ENCODE measurements at places on chromosomes 13 and 19.

- no peak for DNase-seq
Observed at GRCh38 chr19:29928831-29929230, 13.2 kb upstream of the URI1 start.

DNA sequence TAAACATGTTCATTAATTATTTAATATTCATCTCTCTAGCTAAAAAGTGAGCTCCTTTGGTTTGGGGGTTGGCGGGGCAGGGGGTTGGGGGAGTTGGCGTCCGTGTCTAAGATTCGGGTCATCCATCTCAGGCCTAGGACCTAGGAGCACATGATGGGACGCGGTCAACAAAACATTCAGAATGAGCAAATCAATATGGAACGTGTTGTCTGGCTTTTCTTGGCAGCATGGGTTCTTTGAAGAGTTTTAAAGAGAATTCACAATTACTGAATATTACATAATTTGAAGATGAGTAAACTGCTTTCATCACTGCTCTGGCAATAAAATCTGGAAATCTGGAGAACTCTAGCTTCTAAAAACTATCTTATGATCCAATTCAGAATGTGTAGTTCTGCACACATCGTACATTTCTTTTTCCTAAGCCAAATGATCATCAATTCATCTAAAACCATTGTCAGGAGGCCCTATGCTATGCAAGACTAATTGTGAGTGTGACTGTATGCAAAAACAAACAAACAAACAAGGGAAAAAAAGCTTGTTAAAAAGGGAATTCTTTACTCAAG, 5.4 kb upstream of the ARGLU1 start:
- no peak for DNase-seq

DNA sequence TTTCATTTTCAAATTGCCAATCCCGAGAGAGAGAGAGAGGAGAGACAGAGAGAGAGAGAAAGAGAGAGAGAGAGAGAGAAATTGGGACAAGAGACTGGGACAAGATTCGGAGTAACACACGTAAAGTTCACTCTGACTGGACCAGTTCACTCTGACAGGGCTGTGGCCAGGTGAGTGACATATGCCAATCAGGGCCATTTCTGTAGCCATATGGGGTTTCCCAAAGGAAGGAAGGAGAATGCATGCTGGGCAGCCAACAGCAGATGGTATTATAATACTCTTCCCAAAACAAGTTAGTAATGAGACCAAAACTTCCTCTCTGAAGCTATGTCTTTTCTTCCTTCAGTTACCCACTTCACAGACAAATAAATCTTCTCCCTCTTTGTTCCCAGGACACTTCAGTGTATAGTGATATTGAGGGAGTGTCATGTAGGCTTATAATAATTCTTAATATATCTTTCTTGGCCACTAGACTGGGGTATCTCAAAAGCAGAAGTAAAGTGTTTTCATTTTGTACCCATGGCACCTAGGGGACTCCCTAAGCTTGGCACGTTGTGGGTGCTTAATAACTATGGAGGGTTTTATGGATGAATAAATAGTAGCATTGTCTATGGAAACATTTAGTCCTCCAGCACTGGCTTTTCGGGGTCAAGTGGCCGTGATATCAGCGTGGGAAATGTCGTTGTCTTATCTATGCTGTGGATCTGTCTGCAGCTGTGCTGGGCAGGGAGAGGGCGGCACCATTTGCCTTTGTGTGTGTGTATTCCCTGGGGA, 51.6 kb downstream of the SERP2 start:
- no peak for DNase-seq

- DNase-seq = no peak
Observed at GRCh38 chr19:34314437-34315313, 50.3 kb upstream of the GPI start.

GRCh38 chr13:76213423-76213904, 577.3 kb downstream of the LMO7 start:
- no peak for DNase-seq

GRCh38 chr13:26727122-26727521, 33.5 kb downstream of the GPR12 start:
- DNase-seq = no peak

- DNase-seq = no peak
Observed at GRCh38 chr13:98556968-98557631, 19.8 kb downstream of the STK24 start.

- no peak for DNase-seq
Observed at GRCh38 chr13:37345869-37346268, 240.4 kb upstream of the CSNK1A1L start.

DNA sequence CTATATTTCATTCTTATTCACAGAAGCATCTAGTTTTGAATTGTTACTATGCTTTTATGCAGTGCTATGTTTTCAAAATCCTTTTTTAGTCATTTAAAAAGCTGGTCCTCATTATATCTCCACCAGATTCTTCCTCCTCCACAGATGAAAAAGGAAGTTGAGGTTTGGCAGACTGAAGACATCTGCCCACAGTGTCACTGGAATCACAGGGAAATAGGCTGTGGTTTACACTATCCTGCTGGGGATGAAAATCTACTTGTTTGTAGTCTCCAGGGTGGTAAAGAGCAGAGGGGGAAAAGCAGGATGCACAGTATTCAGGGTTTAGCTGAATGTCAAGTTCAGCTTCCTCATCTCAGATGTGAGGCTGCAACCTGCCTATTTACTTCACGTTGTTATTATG, 351.2 kb downstream of the DNAJC15 start:
- DNase-seq = no peak
